ENCODE measurements at places on chromosomes 3 and 15.

DNA sequence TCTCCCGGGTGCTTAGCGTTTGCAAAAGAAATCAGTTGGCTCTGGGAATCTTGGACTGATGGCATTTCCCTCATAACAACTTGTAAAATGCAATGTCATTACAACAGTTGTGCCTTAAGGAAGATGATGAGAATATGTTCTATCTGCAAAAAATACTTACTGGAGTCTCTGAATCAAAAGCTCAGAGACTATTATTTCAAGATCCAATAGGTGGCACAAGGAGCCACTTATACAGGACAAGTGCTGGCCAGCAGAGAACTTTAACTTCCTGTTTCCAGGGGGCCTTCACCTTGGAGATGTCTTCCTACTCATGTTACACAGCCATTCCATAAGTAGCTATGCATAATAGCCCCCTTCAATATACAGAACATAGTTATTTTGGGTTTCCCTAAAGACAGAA, 8.9 kb upstream of the RPS27L start:
- no peak for DNase-seq

- DNase-seq = no peak
These were observed 6.1 kb downstream of the SLC51B start for GRCh38 chr15:65051266-65051665.

DNA sequence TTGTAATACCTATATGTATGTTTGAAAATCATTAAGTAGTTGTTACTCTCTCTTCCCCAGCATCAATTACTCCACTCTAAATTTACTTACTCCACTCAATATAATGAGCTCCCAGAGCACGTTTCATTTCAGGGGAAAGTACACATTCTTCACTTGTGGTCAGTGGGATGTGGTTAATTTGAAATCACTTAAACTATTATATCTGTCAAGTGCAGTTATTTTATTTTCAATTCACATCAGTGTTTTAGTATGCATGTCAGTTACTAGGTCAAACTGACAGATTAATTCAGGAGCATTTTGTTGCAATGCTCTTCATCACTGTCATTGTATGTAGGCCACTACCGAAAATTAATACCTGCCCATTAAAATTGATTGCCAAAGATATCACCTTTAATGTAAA, 376.1 kb downstream of the ZIC4 start:
- no peak for DNase-seq

- DNase-seq = no peak
These were observed 38.6 kb downstream of the SEMA6D start for GRCh38 chr15:47755941-47756340.

- no peak for DNase-seq
These were observed 78.5 kb downstream of the CNTN6 start for GRCh38 chr3:1171320-1171719.

DNA sequence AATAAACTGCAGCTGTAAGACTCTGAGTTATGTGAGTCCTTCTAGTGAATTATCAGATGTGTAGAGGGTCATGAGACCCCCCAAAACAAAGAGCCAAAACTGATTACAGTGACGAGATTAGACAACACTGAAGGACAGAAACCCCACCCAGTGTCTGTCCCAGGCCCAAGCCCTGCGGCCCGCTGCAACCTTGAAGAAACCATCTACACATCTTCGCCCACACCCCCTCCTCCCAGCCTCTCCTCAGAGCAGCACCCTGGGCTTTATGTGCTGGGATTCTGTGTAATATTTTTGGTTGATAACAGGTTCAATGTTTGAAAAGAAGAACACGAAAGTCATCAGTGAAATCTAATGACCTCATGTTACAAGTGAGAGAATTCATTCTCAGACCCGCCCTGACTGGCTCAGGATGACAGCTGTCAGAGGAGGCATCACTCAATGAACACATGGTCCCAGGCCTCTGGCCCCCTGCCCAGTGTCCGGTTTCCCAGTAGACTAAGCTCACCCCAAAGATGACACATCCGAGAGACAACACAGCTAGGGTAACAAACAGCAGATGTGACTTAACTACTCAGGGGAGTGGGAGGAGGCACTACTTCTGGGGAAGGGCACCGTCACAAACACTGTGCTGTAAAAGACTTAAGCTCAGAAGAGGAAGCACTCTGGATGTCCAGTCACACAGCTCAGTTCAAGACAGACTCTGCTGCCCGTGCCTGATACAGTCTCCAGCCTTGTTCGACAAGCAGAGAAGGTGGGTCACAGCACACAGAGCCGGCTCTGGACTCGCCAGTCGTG, 48.9 kb downstream of the NIPA2 start:
- DNase-seq = peak; percentile 49

DNA sequence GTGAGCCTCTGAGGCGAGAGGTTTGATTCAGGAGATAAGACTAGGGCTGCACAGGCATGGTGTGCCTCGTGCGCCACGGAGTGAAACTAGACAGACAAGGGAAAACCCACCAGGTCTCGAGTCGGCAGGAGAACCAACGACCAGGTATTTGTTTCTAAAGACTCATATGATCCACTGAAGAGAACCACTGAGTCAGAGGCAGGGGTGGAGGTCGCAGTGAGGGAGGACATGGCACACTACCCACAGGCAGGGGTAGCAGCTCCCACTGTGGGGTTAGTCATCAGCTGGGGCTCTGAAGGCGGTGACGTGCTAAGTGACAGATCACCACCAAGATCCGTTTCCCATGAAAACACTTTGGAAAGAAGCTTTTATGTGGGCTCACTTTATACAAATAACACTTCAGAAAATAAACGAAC, 45.7 kb downstream of the CHSY1 start:
- no peak for DNase-seq

- no peak for DNase-seq
These were observed 24.8 kb downstream of the TYRO3 start for GRCh38 chr15:41583795-41584194.

DNA sequence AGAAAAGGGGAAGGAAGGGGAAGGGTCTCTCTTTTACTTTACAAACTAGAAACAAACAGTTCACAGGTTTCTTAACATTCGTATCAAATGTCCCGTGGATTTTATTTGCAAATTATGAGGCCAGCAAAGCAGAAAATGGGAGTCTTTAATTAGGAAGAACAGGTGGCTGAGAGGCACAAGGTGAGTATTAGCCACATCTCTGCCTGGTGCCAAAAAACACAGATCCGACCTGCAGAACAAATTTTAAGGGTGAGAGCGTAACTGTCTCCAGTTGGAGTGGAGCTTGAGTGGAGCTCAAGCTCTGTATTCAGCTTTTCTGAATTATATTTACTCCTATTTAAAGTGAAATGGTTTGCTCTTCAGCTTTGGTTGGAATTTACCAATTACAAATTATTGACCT, 1004.9 kb downstream of the FHIT start:
- no peak for DNase-seq

DNA sequence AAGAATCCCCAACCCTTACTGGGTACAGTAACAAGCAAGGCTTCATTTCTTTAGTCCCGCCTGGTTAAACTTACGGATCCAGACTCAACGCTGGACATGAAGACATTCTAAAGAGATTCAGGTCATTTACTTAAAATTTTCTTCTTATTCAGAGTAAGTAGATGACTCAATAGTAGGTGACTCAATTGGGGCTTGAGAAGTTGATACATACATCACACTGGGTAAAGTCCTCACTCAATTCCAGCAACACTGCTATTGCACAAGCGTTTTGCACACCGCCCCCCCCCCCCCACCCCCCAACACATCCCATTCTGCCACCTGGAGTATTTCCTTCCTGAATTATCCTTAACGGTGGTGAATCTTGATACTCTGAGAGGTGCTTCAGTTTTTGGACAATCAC, 610.0 kb downstream of the FOXP1 start:
- DNase-seq = no peak

DNA sequence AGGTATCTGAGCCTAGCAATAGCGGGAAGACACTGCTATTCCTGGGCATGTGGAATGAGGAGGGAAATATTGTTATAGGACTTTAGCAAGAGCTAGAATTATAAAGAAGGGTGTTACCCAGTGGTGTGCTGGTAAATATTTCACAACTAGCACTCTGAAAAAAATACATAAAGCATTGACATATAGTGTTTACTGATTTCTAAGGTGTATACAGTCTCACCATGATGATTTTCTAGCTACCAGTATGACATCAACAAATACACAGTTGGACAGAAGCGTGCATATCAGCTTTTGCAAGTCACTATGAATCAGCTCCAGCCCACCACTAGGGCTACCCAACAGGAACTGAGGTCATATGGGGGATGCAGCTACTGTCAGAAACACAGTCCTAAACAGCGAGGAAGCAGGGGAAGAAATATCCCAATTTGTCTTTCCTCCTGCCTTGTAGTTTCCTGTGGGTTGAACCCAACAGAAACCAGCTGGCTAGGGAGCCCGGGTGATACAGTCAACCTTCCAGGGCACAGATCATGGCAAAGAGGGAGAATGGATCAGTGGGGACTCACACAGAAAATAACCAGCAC, 39.6 kb downstream of the HGD start:
- DNase-seq = no peak

DNA sequence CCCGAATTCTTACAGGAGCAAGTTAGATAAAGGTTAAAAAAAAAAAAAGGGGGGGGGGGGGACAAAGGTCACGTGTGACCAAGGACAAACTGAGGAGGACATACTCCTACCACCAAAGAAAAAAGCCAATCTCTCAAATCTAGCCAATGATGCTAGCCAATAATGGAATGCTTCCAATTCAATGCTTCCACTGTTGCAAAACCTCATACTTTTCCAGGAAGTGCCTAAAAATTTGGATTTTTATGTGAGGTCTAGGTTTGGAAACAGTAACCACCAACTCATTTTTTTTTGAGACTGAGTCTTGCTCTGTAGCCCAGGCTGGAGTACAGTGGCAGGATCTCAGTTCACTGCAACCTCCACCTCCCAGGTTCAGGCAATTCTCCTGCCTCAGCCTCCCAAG, 11.4 kb downstream of the MSL2 start:
- no peak for DNase-seq

DNA sequence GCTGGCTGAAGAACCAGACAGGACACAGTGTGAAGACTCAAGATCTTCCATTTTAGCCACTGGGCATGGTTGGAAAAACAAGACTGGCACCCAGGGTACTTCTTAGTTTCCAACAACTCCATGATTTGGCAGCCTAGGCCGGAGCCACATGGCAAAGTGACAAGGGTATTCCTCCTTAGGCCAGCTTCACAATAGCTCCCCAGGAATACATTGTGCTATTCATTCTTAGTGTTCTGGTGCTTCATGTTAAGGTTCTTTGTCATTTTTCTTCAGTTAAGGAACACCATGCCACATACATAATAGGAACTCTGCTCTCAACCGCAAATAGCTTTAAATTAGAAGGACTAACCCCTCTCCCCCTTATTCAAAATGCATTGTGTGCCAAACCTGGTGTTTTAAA, 8.0 kb upstream of the FILIP1L start:
- no peak for DNase-seq

DNA sequence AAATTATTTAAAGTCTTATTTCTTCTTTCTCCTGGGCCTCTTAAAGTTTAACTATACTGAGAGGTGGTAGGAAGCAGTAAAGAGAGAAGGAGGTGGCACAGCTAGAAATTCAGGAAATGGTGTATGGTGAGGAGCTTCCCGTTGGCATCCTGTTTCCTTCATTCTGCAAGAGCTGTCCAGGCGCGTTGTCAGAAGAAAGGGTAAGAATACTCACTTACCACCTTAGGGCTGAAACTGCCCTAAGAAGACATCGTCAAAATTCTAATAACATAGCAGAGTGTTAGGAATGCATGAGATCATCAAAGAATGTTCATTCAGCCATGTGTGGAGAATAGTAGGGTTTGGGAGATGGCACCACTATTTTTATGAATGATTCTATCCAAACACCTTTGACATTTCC, 699.6 kb downstream of the MCTP2 start:
- no peak for DNase-seq

- no peak for DNase-seq
These were observed 14.4 kb downstream of the ATP13A3 start for GRCh38 chr3:194472290-194472920.

DNA sequence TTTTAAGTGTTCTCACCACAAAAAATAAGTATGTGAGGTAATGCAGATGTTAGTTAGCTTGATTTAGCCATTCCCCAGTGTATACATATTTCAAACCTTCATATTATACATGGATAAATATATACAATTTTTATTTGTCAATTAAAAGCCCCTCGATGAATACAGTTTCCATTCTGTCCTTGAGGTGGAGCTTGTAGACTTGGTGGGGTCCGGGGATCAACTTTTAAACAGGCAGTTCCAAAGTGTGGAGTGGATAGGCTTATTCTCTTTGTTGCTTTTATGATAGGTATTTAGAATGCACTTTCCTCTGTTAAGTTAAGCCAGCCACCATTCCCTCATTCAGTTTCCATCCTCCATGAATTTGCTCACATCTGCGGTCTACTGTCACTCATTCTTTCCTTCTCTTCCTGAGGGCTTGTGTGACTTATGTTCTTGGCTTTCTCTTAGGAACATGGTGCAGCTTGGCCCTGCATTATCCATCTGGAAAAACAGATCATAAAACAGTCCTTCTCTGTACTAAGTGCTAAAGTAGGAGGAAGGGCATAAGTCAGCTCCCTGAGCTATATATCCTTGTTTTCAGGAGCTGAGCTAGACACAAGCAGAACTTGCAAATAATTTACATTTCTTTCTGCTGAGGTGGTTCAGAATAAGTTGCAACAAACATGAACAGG, 149.1 kb downstream of the NFKBIZ start:
- DNase-seq = peak; percentile 16

GRCh38 chr15:68052431-68052830, 1.7 kb upstream of the PIAS1 start:
- no peak for DNase-seq

- DNase-seq = no peak
These were observed 2.5 kb downstream of the IL1RAP start for GRCh38 chr3:190516416-190516815.

- DNase-seq = no peak
These were observed 59.1 kb downstream of the CCNL1 start for GRCh38 chr3:157100608-157101396.

- no peak for DNase-seq
These were observed 29.1 kb downstream of the SLC6A6 start for GRCh38 chr3:14431452-14431916.

DNA sequence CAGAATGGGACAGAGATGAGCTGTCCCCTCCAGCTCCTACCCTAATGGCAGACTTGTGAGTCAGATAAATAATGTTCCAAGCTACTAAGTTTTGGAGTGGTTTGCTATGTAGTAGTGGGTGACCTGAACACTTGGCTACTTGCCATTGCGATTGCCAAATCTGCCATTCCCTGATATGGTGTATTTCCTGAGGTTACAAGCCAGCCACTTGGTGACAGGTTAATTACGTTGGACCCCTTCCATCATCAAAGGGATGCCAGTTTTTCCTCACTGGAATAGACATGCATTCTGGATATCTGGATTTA, 33.6 kb downstream of the MORF4L1 start:
- DNase-seq = peak; percentile 75

DNA sequence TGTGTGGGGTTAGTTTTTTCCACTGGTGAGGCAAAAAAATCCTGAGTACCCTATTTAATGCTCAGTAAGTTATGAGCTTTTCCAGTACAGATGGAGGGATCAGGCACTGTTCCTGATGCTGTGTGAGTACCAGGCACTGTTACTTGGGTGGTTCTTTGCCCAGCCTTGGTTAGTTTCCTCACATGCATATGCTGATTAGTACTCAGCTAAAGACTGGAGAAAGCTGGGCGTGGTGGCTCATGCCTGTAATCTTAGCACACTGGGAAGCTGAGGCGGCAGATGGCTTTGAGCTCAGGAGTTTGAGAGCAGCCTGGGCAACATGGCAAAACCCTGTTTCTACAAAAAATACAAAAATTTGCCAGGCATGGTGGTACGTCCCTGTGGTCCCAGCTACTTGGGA, 210.3 kb upstream of the SGO1 start:
- no peak for DNase-seq

GRCh38 chr15:82554351-82554750, 14.1 kb upstream of the RPS17 start:
- DNase-seq = no peak

- no peak for DNase-seq
These were observed 96.8 kb upstream of the ROBO2 start for GRCh38 chr3:76943058-76943457.
